Endothelial cell of coronary artery (primary cell): ENCODE measurements at places on chromosomes 3 and 15. TPM values are rescaled to one million over a fixed set of nuclear protein-coding genes. Genes with fewer than 3 reads are reported as not detected.

PLCB2 gene
- 1.7 and 2.0 TPM in 2 replicates for total RNA-seq

ADAMTSL3 gene
- total RNA-seq, result 0.09 and 4.9 TPM in 2 replicates

USP50 gene
- 0.09 TPM in 1 of 2 replicates, not detected in the other for total RNA-seq

SKOR1 gene
- total RNA-seq, result under 0.01 and 0.09 TPM in 2 replicates

DAZL gene
- total RNA-seq, result not detected in 2 replicates

CAMKV gene
- total RNA-seq, result 0.18 TPM in 1 of 2 replicates, not detected in the other

STXBP5L gene
- total RNA-seq, result not detected in 2 replicates

PLSCR2 gene
- 0.18 TPM in 1 of 2 replicates, not detected in the other for total RNA-seq

CAPN3 gene
- 0.28 and 0.36 TPM in 2 replicates for total RNA-seq

ZNF860 gene
- 0.56 and 0.90 TPM in 2 replicates for total RNA-seq

PLA2G4F gene
- total RNA-seq, result not detected in 2 replicates

GHRL gene
- 0.09 TPM in 1 of 2 replicates, not detected in the other for total RNA-seq

CACNA2D3 gene
- not detected in 2 replicates for total RNA-seq

LMLN gene
- total RNA-seq, result 5.1 and 5.4 TPM in 2 replicates

CXCR6 gene
- total RNA-seq, result not detected in 2 replicates

PARL gene
- total RNA-seq, result 35.3 and 37.1 TPM in 2 replicates

TRAIP gene
- total RNA-seq, result 2.1 and 4.3 TPM in 2 replicates

MASP1 gene
- under 0.01 and 6.6 TPM in 2 replicates for total RNA-seq

RLBP1 gene
- not detected in 2 replicates for total RNA-seq

INKA1 gene
- 18.9 and 23.4 TPM in 2 replicates for total RNA-seq

ZPLD1 gene
- under 0.01 and 0.09 TPM in 2 replicates for total RNA-seq

NOP10 gene
- 154 and 219 TPM in 2 replicates for total RNA-seq

DCLK3 gene
- not detected in 2 replicates for total RNA-seq

MYL3 gene
- total RNA-seq, result not detected in 2 replicates

ZDHHC23 gene
- 1.9 and 2.5 TPM in 2 replicates for total RNA-seq

KNSTRN gene
- total RNA-seq, result 30.4 and 47.1 TPM in 2 replicates

RNF13 gene
- 38.0 and 43.2 TPM in 2 replicates for total RNA-seq

CD200R1 gene
- not detected in 2 replicates for total RNA-seq

ROPN1 gene
- not detected in 2 replicates for total RNA-seq

GP9 gene
- total RNA-seq, result not detected in 2 replicates

SLC24A5 gene
- not detected in 2 replicates for total RNA-seq

PIERCE2 gene
- 0.94 and 1.3 TPM in 2 replicates for total RNA-seq

SLC2A2 gene
- total RNA-seq, result not detected in 2 replicates
